Retinal pigment epithelial cell (primary cell): ENCODE measurements at places on chromosomes 1 and 21.

DNA sequence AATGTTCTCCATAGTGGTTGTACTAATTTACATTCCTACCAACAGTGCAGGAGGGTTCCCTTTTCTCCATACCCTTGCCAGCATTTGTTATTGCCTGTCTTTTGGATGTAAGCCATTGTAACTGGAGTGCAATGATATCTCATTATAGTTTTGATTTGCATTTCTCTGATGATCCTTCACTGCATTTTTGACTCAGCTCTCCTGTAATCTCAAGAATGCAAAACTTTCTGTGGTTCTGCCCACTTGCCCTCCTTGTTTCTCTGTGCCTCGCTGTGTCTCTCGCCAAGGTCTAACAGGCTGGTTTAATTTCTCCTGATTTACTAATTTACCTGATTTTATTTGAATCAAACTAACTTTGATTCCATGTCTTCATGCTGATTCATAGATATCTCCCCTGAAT is 407.9 kb downstream of the ZP4 start:
- peak; percentile 9 for DNase-seq

DNA sequence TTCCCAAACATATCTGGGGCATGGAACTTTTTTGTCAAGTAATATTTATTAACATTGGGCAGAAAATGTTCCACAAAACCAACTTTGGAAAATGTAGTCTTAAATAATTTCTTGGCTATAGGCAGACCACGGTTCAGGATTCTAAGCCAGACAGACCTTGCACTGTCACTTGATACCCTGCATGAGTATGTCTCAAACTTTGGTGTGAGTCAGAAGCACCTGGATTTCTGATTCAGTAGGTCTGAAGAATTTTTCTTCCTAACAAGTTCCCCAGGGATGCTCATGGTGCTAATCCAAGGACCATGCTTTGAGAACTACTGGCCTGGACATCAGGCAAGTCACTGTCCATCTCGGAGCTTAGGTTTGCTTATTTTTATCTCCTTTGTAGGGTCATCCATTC is 562.0 kb downstream of the PLPP3 start:
- no peak for DNase-seq

DNA sequence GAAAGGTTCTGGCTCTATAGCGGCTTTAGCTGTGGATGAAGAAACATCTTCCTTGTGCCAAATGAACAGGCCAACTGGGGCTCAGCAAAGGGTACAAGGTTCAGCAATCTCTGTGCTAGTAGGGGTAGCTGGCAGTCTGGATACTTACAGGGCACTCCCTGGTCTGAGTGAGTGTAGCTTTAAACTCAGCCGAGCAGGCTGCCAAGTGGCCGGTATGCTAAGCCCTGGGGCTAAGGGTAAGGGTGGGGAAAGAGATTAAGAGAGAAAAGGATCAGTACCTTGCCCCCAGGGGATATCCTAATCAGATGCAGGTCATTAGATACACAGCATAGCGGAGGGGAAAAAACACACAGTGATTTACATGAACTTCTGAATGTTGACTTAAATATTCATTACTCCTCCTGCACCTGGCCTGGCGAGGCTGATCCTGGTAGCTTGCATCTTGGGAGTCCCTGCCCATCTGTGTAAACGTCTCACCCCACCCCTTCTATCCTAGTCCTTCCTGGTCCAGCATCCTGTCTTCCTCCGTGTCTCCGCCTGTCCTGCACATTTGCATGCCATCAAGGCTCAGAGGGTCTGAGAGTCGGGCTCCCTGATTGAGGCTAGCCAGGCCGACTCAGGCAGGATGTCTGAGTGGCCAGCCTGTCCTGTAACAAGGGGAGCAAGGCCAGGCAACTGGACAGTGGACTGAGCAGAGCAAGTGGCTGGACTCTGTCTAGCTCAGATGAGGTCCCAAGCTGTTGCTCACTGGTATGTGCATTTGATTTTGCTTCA is 39.5 kb upstream of the CNTN2 start:
- peak; percentile 15 for DNase-seq

- no peak for DNase-seq
Measured at GRCh38 chr1:33348194-33348593, 27.3 kb upstream of the A3GALT2 start.

DNA sequence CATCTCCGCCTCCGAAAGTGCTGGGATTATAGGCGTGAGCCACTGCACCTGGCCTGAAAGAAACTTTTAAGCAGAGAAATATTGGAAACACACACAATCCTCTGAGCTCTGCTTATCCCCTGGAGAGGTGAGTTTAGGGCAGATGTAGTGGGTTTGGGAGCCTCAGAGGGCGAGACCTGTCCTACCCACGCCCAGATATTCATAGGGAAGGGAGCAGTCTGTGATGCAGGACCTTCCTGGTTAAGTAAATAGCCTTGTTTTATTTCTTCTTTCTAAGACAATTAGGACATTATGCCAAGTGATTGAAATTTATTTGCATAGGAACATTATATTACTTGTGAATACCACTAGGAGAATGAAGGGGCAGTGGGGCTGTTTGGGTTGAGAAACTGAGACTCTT is 18.0 kb upstream of the SLC45A1 start:
- DNase-seq: no peak

DNA sequence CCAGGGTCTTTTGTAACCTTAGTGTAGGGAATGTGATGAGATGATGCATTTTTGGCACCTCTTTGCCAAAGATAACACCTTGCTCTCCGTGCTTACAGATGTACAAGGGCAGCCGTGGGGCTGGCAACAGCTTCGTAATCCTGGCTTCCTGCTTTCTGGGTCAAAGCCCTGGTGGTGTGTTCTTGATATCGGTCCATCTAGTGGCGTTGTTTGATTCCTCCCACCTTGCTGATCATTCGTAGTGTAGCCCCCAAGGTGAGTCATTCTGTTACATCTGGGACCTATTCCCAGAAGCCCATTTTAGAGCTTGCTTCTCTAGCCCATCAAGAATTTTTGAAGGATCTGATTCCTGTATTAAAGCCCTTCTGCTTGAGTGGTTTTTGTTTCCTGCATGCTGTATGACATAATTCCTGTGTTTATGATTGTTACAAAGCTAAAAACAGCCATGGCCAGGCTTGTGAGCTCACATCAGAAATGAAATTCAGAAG is 7.0 kb upstream of the CCT8 start:
- no peak for DNase-seq

GRCh38 chr1:41758500-41758899 is 160.2 kb downstream of the HIVEP3 start:
- no peak for DNase-seq
